ENCODE measurements at places on chromosomes 5 and 9.
A peak's percentile ranks its signal among the peaks of the same experiment; 100 is the strongest.

GRCh38 chr9:68631811-68632210 is 73.2 kb upstream of the PIP5K1B start:
- no peak for DNase-seq

DNA sequence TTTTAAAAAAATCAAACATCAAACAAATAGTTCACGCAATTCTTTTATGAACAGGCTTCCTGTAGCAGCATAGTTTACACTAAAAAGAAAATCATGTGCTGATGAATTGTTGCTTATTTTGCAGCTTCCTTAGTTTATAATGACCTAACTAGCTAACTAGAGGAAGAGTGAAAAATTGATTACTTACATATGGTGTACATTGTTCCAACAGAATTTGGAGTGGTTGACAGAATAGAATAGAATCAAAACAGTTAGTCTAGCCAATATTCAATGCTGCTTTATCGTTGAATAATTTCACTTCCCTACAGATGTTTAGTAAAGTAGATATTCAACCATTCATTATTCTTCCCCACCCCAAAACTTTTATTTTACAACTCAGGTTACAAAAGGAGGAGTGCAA is 4.2 kb downstream of the NMUR2 start:
- DNase-seq, result no peak

DNA sequence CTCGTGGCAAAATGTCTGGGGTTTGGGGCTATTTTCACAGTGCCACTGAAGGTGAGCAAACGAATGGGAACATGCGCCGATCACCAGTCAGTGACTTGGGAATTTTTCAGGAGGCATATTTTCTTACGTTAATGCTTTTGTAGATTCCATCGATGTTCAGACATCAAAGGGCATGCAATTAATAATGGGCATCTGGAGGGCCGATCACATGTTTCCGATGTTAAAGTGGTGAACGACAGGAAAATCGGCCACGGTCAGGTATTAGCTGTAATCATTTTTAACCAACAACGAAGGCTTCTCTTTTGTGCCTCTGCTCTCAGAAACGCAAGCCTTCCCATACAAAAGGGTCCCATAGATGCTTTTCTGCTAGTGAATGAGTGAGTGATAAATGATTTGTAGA is 155.0 kb upstream of the PITX1 start:
- DNase-seq, result no peak

GRCh38 chr5:24788829-24789514 is 144.2 kb upstream of the CDH10 start:
- DNase-seq, result no peak

DNA sequence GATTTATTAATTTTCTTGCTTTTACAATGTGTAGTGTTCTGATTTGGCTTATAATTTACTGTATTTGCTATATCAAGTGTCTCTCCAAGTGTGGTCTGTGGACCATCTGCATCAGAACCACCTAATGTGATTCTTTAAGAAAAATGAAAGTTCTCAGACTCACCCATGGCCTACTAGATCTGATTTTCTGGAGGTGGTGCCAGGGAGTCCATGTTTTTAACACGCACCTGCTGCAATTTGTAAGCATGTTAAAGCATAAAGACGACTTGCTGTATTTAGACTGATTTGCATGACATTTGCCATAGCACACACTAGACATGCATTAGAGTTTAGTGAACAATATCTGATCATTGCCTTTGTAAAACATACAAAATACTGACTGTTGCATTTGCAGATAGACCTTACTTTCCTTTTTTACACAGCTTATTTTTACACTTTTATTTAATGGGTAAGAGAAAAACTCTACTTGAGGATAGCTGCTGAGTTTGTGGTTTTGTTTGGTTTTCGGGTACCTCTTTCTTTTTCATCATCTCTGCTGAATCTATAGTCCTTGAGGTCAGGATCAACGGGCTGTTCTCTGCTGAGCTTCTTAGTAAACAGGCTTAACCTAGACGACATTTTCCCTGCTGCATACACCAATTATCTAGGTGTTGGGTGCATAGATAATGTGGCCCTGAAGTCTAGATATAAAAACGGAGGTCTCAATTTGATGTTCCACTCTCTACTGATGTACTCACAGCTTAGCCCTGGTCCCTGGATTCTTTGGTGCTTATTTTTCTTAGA is 138.0 kb upstream of the ZNF366 start:
- DNase-seq, result no peak

- peak; percentile 57 for DNase-seq
These were observed 3.3 kb downstream of the ASTN2 start for GRCh38 chr9:117411547-117411946.

DNA sequence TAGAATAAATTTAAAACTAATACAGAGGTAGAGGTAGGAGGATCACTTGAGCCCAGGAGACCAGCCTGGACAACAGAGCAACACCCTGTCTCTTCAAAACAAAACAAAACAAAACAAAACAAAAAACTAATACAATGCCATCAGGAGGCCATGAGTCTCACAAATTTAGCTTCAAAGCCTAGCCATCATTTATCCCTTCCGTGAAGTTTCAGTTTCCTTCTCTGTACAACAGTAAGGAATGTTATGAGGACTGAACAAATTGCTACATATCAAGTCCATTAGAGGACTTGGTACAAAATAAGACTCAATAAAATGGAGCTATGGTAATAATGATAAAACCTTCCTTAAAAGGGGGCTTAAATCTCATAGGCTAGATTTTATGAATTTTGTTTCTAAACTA is 60.8 kb downstream of the MAPKAP1 start:
- DNase-seq, result no peak

- DNase-seq, result no peak
These were observed 161.6 kb downstream of the COL23A1 start for GRCh38 chr5:178428341-178429155.

DNA sequence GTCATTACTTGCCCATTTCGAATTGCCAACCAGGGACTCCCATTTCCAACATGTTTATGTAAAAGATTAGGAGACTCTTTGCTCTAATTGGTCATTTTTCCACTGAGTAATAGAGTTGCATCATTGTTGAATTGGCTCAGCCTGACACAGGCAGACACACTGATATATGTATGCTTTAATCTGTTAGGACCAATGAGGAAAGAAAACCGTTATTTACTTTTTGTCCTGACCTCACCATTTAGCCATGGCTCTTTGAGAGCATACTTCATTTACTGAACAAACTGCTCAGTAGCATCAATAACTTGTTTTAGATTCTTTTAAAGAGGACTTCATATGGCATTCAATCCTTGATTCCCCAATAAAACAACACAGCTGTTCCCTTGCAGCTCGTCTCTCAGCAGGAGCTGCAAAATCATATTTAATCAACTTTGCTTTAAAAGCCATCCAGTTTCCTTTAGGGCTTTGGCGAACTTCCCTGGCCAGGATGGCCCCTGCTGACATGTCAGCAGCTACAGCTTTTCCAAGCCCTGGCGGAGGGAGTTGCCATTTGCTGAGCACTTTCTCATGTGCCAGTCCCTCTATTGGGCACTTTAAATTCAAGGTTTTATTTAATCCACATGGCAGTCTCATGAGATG is 251.5 kb upstream of the TNC start:
- DNase-seq, result peak; percentile 33

DNA sequence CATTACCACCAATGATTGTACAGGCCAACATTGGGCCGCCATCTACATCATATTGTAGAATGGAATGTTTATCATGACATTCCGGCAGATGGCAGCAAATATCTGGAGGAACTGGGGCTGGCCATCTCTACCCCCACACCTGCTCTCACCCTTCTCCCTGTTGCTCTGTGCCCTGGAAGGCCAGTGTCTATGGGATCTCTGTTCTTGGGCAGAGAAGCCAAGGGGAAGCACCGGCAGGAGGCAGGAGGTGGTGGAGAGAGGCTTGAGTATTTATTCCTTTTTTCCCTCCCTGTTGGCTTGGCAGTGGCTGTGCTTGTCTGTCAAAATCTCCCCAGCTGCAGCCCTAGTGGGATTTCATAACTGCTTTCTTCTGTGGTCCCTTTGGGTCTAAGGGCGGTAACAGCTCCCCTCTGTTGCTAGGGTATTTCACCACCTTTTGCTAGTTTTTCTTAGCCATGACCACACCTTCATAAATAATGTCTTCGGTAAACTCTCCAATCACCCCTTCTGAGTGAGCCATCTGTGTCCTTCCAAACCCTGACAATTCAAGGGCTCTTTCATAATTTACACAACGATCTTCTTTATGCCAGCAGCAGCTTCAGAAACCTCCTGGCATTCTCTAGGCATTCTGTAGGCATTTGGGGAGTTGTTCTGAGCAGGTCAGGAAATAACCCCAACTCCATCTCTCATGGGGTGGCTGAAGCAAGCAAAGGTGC is 225.8 kb downstream of the MELK start:
- DNase-seq, result no peak

GRCh38 chr9:133948131-133948530 is 44.0 kb downstream of the VAV2 start:
- no peak for DNase-seq
